Kidney glomerular epithelial cell (primary cell): ENCODE measurements at places on chromosomes 5 and 9.

DNA sequence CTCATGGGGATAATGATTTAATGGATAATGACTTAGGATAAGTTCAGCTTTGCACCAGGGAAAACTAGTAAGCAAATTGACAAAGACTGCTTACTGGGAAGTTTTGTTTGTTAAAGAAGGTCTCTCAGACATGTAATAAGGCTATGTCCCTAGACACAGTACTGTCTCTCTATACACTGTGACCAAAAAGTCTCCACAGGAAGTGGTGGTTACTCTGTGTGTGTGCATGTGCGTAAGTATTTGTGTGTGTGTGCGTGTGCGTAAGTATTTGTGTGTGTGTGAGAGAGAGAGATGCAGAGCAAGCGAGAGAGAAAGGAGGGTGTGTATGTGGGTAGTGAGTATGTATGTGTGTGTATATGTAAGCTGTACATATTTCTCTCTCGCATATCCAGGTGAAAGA lies 229.6 kb downstream of the GLIS3 start:
- DNase-seq = no peak

GRCh38 chr9:10173561-10173960 lies 439.2 kb downstream of the PTPRD start:
- no peak for DNase-seq

GRCh38 chr5:31702712-31703111 lies 63.8 kb downstream of the PDZD2 start:
- DNase-seq = no peak

GRCh38 chr5:133362438-133362837 lies 249.9 kb downstream of the FSTL4 start:
- DNase-seq = no peak

DNA sequence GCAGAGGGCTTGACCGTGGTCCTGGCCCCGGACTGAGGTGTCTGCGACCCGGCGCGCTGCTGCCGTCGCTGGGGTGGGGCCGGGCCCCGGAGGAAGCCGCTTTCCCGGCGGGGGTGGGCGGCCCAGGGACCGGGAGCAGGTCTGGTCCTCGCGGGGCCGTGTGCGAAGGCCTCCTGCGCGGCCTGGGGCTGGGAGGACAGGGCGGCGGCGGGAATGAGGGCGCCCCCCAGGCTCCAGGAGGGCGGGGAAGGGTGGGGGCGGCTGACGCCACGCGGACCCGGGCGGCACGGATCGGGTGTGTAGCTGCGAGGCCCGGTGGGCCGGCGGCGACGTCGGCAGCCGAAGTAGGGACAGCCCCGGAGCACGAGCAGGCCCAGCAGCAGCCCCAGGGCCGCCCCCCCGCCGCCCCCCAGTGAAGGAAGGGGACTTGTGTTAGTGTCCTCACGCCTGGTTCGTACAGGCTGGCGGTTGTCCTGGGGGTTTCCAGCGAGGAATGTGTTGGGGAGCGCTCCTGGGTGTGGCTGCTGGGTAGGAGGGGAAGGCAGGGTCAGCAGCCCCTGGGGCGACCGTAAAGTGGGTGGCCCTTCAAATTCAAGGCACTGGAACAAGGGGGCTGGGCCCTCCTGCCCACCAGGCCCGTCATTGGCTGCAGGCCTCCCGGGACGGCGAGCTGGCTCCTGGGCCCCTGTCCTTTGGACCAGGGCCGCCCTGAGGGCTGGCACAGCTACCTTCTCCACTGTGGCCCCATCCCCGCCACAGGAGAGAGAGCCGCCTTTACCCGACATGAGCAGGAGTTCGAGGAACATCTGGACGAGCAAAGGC lies 597 bp upstream of the TMEM250 start:
- DNase-seq = no peak

- DNase-seq = no peak
These were observed 197.4 kb upstream of the ISL1 start for GRCh38 chr5:51185850-51186329.

DNA sequence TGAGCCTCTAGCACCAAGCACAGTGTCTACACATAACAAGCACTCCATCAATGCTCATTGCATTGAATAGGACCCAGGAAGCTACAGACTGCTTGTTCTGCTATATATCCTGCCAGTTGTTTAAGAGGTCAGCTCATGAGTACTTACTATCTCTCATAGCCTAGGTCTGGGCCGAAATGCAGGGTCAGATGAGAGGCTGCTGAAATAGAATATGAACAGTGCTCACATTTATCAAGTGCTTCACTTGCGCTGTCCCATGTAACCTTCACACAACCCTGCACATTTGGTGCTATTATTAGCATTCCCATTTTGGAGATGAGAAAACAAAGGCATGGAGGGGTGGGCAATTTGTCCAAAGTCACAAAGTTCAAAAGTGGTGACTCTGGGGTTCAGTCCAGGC lies 153.6 kb downstream of the FGF18 start:
- no peak for DNase-seq

DNA sequence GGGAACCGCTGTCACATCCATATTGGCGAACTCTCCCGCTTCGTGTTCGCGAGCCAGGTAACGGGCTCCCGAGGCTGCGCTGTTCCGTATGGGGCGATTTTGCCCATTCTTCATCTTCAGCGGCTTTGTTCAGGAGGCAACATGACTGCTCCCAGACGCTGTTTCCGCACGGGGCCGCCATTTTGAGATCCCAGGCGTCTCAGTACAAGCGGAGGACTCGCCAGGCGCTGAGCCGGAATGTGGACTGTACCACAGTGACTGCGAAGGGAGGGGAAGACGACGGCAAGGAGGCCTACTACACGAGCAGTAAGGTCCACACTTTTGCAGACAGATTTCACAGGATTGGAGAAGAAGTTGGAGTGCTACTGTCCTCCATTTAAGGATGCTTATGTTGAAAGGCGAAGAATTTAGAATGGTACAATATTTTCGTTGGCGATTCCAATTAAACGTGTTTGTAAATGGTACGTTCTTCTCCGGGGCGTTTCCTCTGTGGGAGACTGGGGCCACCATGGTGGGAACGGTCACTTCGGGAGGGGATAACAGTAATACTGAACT lies 41.6 kb upstream of the ZNF300 start:
- DNase-seq = peak; percentile 8

GRCh38 chr5:158978061-158978460 lies 121.7 kb downstream of the EBF1 start:
- no peak for DNase-seq
